ENCODE measurements at places on chromosomes 3 and 15.
A peak's percentile ranks its signal among the peaks of the same experiment; 100 is the strongest.

DNA sequence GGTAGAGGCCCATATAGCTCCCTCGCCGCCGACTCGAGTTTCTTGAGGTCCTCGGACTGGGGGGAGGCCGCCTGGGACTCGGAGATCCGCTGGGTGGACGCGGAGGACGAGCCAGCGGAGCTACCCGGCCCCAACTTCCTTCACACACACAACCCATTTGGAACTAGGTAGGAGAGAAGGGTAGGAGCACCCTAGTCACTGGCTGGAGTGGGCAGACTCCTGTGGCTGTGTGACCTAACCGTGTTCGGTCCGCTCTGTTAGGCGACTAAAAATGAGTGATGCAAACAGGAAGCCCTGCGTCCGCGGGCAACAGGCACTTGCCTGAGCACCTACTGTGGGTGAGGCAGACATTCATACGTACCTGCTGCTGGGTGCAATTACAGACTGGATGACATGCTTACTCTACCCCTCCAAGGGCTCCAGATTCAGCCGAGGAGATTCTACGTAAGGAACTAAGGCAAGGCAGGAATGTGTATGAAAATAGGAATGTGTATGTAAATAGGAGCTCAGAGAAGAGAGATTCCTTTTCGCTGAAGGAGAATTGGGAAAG is 4.6 kb upstream of the SIN3A start:
- peak; percentile 58 for DNase-seq

DNA sequence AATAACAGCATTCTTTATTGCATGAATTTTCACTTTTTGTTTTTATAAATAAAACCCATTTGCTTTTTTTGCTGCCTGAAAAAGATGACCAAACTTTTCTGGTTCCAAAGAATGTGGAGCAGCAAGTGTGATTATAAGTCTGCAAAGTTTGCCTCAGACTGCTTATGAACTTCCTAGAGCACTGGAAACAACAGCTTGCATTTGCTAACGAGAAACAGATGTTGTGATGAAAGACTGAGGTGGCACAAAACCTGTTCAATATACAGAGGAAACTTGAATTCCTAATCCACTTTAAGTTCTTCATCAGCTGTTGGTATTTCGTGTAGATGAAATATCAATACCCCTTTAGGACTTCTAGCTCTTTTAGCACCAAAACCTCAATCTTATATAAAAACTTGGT is 9.3 kb downstream of the ZPLD1 start:
- DNase-seq = no peak

- DNase-seq = no peak
Observed at GRCh38 chr3:170081079-170081741, 43.4 kb downstream of the GPR160 start.

DNA sequence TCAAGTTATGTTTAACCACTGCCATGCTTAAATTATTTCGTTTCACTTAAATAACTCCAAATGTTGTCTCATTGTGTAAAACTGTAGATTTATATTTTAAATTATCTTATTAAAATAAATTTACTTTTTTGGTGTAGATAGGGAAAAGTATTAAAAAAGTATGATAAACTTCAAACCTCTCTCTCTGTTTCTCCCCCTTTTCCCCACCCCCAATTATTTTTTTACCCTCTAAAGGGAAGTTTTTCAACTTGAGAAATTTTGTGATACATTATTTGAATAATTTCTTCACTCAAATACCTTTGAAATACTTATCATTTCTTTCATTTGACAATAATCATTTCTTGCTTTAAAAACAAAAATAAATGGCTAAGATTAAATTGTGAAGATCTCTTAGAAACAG is 66.9 kb upstream of the EIF1B start:
- no peak for DNase-seq

DNA sequence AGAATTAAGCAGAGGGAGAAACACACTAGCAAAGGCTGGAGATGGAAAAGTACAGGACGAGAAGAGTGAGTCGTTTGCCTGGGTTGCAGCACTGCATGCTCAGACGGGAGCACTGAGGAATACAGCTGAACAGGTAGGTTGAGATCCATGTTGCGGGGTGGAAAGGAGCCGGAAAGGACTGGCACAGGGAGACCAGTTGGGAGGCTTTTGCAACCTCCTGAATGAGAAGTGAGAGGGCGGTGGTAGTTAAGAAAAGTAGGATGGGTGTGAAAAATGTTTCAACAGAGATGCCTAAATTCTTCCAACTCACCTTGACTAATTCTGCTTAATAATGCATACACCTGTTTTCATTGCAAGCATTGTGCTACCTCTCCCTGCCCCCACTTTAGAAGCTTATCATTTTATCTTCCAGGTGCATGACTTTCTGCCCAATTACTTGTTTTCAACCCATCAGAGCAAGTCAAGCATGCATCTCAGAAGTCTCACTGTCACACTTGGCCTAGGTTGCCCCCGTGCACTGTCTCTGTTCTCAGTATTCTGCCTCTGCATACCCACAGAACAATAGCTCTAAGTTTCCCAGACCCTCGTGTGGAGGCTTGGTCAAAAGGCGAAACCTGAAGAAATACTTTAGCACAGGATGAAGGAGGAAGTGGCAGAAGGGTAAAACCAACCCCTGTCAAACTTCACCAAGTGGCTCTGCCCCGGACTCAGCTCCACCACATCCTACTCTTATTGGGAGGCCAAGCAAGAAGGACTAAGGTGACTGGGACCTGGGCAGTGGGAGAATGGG is 199.3 kb upstream of the BCL6 start:
- no peak for DNase-seq

GRCh38 chr15:93941697-93942096 is 289.7 kb upstream of the MCTP2 start:
- DNase-seq = no peak

- no peak for DNase-seq
Observed at GRCh38 chr3:82081351-82081750, 319.9 kb upstream of the GBE1 start.

GRCh38 chr3:69033470-69033869 is 18.7 kb downstream of the TMF1 start:
- DNase-seq = no peak

GRCh38 chr15:32922541-32922940 is 204.7 kb downstream of the GREM1 start:
- DNase-seq = no peak

DNA sequence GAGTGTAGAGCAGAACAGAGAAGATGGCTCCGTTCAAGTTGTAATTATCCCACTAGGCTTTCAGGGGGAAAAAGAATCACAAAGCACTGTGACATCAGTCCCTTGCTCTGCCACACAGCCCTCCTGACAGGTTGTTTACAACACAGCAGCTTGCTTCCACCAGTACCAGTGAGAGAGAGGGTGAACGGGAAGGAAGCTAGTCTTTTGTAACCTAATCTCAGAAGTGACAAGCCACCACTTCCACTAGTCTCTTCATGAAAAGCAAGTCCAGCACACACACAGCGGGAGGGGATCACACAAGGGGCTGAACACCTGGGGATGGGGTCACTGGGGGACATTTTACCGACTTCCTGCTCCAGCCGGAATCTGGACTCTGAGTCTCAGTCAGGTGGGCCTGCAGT is 86.3 kb downstream of the FAM81A start:
- DNase-seq = no peak

DNA sequence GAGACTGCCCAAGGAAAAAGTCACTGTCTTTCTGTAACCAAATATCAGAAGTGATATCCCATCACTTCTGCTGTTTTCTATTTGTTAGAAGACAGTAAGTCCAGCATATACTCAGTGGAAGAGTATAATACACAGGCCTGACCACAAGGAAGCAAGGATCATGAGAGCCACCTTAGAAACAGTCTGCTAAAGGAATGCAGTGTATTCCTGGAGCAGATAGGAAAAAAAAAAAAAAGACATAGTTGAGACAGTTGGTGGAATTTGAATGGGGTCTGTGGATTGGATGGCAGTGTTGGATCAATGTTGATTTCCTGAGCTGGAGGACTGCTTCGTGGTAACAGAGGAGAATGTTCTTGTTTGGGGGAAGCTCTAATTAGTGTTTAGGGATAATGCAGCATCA is 26.5 kb upstream of the FBXL2 start:
- no peak for DNase-seq

DNA sequence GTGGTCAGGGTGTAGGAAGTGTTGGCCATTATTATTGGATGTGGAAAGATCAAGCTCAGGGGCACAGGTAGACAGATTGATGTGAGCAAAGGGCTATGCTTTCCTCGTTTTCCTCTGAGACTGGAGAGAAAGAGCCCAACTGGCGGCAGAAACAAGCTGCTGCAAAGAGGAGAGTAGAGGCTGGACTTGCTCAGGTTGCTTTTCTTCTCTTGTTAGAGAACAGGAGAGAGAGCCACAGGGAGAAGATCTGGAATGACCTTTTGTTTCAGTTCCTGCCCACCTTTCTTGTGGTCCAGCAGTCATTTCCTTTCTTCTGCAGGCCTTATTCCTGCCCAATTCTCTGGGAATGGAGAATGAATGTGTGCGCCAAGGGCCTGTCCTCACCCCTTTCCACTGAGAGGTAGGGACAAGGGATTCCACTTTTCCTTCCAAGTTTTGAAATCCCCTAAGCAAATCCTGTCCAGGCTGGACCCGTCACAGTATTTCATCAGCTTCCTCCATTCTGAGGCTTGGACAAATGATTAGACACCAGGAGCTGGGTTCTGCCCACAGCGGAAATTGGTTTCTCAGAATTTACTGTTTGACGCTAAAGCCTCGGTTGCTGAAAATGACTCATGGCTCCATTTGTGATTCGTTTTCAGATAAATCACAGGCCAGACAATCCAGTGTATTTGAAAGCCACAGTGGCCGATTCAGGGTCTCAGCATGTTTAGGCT is 16.1 kb downstream of the ZNF80 start:
- peak; percentile 66 for DNase-seq

- DNase-seq = peak; percentile 72
Observed at GRCh38 chr3:125437631-125438435, 62.7 kb upstream of the ZNF148 start.

DNA sequence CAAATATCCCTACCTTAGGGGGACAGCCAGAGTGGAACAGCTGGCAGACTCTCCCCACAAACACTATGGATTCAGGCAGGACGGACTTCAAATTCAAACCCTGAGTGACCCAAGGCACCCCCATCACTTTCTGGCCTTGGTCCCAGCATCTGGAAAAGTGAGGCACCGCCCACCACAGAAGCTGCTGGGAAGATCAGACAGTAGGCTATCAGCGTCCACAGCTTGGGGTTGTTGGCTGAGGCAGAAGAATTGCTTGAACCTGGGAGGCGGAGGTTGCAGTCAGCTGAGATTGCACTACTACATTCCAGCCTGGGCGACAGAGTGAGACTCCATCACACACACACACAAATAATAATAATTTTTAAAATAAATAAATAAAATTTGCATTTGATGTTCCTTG is 8.5 kb downstream of the PFKFB4 start:
- DNase-seq = no peak

DNA sequence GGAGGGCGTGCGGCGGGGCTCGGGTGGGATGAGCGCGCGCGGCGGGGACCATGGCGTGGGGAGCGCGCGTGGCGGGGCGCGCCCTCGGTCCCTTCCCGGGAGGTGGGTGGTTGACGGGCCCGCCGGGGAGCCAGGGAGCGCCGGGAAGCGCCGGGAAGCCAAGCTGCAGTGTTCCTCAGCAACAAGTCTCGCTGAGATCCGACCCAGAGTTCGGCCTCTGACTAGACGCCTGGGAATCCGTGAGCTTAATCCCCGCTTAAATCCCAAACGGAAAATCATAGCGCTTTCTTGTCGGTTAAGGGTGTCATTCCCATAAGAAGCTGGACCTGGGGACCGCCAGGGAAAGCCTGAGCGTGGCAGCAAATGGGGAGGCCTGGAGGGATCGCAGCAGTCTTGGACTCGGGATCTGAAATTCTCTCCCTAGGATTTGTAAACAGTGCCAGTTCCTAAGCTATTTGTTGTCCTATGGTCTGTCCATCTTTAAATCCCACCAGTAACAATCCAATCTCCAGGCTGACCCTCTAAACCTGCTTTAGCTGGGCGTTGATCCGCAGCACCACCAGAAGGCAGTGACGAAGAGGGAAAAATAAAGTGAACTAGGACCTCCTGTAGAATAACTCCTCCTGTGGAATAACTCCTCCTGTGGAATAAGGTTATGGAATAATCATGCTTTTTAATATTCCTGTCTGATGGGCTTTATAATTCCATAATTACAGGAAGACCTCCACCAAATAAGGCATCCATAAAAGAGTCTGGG is 570 bp upstream of the NEDD4 start:
- no peak for DNase-seq

- no peak for DNase-seq
Observed at GRCh38 chr3:13141183-13141582, 68.0 kb upstream of the IQSEC1 start.

- DNase-seq = no peak
Observed at GRCh38 chr3:129608087-129608935, 1.8 kb upstream of the PLXND1 start.

DNA sequence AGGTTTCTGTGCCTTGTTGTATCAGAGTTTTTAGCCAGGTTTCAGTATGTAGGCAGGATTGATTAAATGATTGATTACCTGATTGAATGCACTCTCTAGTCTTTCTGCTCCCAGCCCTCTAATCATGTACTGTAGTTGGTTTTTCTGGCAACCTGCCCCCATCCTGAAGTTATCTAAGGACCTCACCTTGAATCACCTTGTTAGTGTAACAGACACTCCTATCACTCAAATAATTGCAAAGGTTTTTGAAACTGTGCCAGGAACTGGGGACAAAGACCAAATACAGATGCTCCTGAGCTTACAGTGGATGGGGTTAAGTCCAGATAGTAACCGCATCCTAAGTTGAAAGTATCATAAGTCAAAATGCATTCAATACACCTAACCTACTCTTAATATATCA is 141.5 kb upstream of the EIF1B start:
- DNase-seq = no peak

GRCh38 chr15:96542130-96542770 is 211.8 kb downstream of the NR2F2 start:
- DNase-seq = no peak

- DNase-seq = no peak
Observed at GRCh38 chr15:81504170-81504905, 130.3 kb upstream of the TMC3 start.

DNA sequence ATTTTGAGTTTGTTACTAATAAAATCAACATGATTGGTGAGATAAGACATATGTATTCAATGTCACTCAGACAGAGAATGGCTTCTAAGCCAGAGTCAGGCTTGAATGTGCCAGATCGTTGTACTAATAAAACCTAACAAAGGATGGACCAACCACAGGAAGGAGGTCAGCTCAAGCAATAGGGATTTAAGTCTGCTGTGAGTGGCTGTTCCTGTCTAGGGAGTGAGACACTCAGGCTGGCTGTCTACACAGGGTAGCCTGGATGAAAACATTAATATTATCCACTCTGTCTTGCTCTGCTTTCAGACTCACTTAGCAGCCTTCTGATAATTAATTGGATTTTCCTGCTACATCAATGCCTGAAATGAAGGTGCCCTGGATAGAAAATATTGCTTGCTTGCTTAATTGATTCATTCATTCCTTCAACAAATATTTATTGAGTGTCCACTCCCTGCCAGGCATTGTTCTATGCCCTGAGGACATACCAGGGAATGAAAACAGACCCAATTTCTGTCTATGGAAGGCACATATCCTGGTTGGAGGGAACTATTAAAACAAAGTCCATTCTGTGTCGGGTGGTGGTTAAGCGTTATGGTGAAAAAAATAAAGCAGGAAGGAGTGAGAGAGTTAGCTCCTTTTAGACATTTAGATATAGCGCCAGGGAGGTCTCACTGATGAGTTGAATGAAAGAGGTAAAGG is 239.4 kb downstream of the CHST2 start:
- no peak for DNase-seq
